ENCODE measurements at places on chromosomes 4 and X. TPM values are rescaled to one million over a fixed set of nuclear protein-coding genes. Genes with fewer than 3 reads are reported as not detected.

- DNase-seq = no peak
- no peaks in the 10 kb centered on the region for H3K36me3 ChIP-seq
- H3K4me3 ChIP-seq = no peak overlapping the region
- peaks cover 19% of the 10 kb centered on the region for H3K4me1 ChIP-seq
- H3K27me3 ChIP-seq = no peaks in the 10 kb centered on the region
Measured at GRCh38 chr4:57051095-57051494, 59.1 kb downstream of the IGFBP7 start.

GRCh38 chr4:81954271-81954670 lies 419.5 kb downstream of the HNRNPD start:
- H3K27ac ChIP-seq = no peak overlapping the region
- H3K27me3 ChIP-seq = no peaks in the 10 kb centered on the region
- no peaks in the 10 kb centered on the region for H3K36me3 ChIP-seq
- no peak overlapping the region for H3K4me3 ChIP-seq
- no peaks in the 10 kb centered on the region for H3K4me1 ChIP-seq

GRCh38 chr4:54898056-54898562 lies 227.3 kb downstream of the KDR start:
- no peaks in the 10 kb centered on the region for H3K36me3 ChIP-seq
- H3K27ac ChIP-seq = no peak overlapping the region
- no peaks in the 10 kb centered on the region for H3K27me3 ChIP-seq
- H3K4me3 ChIP-seq = no peak overlapping the region
- no peaks in the 10 kb centered on the region for H3K4me1 ChIP-seq

The FATE1 gene
- total RNA-seq = not detected

- H3K27me3 ChIP-seq = no peaks in the 10 kb centered on the region
- peaks cover 61% of the 10 kb centered on the region for H3K4me1 ChIP-seq
- H3K36me3 ChIP-seq = no peaks in the 10 kb centered on the region
- H3K27ac ChIP-seq = peak overlapping the region; percentile 90
- peak overlapping the region; percentile 44 for H3K4me3 ChIP-seq
Measured at GRCh38 chr4:3388471-3389232, 53.1 kb upstream of the HGFAC start.

DNA sequence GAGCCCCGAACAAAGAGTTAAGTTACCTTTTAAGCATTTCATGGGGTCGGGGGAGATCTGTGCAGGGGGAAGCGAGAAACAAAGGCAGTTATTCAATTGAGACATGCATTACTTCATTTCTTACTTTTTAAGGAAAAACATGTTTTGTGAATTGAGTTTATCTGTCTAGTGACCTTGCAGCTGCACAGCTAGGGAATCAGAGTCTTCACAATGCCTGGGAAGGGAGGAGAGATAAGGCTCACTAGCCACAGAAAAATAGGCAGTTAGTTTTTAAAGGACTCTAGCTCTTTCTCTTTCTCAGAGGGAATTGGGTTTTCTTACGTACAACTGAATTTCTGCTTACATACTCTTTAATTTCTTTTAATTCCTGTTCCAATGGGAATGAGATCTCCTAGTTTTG lies 26.2 kb upstream of the ZBTB33 start:
- no peaks in the 10 kb centered on the region for H3K4me1 ChIP-seq
- DNase-seq = no peak
- no peak overlapping the region for H3K27ac ChIP-seq
- no peaks in the 10 kb centered on the region for H3K27me3 ChIP-seq
- H3K36me3 ChIP-seq = no peaks in the 10 kb centered on the region

The PCDH10 gene
- total RNA-seq = 0.71 TPM

DNA sequence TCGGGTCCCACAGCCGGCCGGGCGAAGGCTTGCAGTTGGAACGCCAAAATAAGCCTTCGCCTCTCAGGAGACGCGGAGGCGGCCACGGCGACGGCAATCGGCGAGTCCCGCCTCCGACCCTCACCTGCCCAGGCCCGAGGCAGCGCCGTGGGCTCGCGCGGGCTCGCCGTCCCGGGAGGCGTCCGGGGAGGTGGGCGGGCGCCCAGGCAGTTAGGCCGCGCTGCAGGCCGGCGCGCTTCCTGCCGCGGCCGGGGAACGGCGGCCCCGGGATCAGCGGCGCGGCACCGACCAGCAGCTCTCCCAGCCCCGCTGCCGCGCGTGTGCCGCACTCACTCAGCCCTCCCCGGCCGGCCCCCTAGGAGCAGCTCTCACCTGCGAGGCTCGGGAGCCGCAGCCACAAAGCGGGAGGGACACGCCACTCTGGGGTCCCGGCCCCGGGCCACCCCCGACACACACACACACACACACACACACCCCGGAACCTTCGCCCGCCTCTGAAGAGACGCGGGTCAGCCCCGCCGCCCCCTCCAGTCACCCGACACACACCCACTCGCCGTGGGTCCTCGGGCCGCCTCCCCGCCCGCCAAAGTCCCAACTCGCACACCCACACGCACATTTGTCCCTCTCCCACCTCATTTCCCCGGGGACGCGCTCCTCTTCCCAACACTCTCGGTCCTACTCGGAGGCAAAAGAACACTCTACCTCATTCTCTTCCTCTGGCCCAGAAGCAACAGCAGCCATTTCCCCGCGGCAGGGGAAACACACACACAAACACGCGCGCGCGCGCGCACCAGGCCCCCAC lies at the start of gene CNOT6L:
CNOT6L (minus strand) TSS at position 767 of the 802 bp plus-strand sequence; CDS start at position 707, 60 bp downstream.
- peaks cover 58% of the 10 kb centered on the region for H3K4me1 ChIP-seq
- no peaks in the 10 kb centered on the region for H3K27me3 ChIP-seq
- peak; percentile 92 for DNase-seq
- peak within 1 kb of the TSS; percentile 91 for H3K4me3 ChIP-seq
- no peaks in the 10 kb centered on the region for H3K36me3 ChIP-seq

- no peaks in the 10 kb centered on the region for H3K36me3 ChIP-seq
Measured at GRCh38 chrX:155434906-155435743, 23.3 kb downstream of the F8A3 start.

DNA sequence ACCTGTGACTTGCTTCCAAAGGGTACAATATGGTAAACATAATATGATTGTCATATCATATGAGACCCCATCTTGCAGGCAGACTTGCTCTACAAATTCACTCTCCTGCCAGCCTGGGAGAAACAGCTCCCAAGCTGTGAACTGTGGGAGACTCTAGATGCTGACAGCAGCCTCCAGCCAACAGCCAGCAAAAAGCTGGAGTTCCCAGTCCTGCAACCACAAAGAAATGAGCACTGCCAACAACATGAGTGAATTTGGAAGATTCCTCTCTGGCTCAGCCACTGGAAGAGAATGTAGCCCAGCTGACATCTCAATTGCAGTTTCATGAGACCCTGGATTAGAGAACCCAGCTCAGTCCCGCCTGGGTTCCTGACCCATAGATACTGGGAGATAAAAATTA lies 145.4 kb downstream of the QDPR start:
- H3K4me3 ChIP-seq = no peak overlapping the region
- no peaks in the 10 kb centered on the region for H3K36me3 ChIP-seq
- no peak overlapping the region for H3K27ac ChIP-seq

The PRRG1 gene
- total RNA-seq = 16.2 TPM

The FAT4 gene
- 15.2 TPM for total RNA-seq

The TLL1 gene
- 4.7 TPM for total RNA-seq

DNA sequence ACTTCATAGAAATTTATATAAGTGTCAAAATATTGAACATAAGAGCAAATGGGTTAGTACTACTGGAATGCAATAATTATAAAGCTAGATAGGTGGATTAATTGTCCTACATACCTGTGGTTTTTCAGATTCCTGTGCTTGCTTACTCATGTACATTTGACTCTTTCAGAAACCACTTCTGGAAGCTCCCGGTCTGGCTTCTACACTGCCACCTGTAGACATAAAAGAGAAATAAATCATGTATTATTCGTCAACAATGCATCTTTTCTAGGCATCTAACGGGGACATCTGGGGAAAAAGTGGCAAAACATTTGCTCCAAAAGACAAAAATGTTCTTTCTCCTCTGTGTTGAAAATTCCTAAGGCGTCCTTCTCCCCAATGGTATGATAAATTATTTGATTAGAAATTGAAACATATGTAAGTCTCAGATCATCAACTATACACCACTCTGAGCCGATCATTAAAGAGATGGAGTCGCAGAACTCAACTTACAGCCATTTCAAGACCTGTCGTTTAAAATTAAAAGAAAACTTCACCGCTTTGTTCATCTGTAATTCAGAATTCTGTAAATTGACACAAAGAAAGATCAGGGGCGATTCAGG lies 648.7 kb upstream of the DIPK2B start:
- no peaks in the 10 kb centered on the region for H3K27me3 ChIP-seq
- no peaks in the 10 kb centered on the region for H3K4me1 ChIP-seq
- H3K4me3 ChIP-seq = peak overlapping the region; percentile 59
- H3K36me3 ChIP-seq = no peaks in the 10 kb centered on the region
- no peak overlapping the region for H3K27ac ChIP-seq

DNA sequence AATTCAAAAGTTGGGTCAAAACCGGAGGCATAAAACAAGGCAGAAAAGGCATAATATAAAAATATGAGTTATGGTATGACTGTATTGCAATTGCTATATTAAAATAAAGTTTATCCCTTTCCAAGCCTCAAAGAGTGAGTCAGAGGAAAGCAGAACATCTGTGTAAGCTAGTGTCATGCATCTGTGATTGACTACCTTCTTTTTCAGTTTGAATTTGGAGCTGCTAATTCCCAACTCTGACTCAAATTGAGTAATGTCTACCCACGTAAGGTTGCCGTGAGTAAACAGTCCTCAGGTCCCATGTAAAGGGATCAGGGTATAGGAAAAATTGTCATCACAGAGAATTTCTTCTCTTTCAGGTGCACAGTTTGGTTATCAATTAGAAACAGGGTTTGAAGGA lies 6.5 kb upstream of the SLITRK4 start:
- no peak overlapping the region for H3K27ac ChIP-seq
- no peaks in the 10 kb centered on the region for H3K4me1 ChIP-seq
- H3K27me3 ChIP-seq = no peaks in the 10 kb centered on the region
- no peak overlapping the region for H3K4me3 ChIP-seq
- no peak for DNase-seq

The PPEF1 gene
- 0.71 TPM for total RNA-seq

DNA sequence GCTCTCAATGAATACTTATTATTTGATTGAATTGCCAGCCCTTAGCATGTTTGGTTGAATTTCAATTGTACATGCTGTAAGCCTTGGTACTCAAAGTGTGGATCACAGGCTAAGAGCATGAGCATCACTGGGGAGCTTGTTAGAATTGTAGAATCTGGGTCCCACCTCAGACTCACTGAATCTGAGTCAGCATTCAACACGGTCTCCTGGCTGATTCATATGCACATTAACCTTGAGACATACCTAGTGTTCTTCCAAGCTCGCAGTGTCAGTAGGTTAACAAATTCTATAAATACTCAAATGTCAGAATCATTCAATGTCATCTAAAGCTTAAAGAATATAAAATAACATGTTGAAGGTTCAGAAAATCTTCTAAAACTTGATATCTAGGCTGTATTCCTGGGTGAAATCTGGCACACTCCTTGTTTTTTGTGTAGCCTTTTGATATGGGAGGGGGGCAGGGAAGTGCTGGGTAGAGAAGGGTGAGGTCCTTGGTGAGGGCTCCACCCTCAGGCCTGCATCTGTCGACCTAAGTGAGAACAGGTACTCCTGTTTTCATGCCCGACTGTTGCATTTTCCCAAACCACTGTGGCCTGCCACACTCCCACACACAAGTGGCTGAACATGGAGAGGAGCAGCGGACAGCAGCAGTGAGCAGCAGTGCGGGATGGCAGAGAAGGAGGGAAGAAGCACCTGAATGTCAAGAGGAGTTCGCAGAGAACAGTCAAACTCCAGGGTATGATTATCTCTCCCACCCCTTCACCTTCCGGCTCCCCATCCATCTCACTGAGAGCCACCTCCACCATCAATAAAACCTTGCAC lies 529.6 kb upstream of the IGFBP7 start:
- H3K4me1 ChIP-seq = no peaks in the 10 kb centered on the region
- H3K27ac ChIP-seq = no peak overlapping the region
- H3K27me3 ChIP-seq = no peaks in the 10 kb centered on the region
- H3K4me3 ChIP-seq = no peak overlapping the region
- no peaks in the 10 kb centered on the region for H3K36me3 ChIP-seq
- DNase-seq = no peak

The USP46 gene
- 12.3 TPM for total RNA-seq

The SYNPO2 gene
- 26.2 TPM for total RNA-seq

The SMIM31 gene
- 0.83 TPM for total RNA-seq

DNA sequence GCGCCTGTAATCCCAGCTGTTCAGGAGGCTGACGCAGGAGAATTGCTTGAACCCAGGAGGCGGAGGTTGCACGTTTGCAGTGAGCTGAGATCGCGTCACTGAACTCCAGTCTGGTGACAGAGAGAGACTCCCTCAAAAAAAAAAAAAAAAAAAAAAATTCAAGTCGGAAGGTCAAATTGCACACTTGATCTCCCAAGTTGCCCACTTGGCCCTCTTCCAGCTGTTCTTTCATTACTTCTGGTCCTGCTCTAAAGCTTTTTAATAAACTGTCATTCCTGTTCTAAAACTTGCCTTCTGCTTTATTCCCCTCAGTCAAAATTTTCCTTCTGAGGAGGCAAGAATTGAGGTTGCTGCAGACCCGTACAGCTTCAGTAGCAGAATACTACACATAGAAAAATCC lies 2358.0 kb downstream of the ARAP2 start:
- no peaks in the 10 kb centered on the region for H3K27me3 ChIP-seq
- H3K27ac ChIP-seq = no peak overlapping the region
- no peak for DNase-seq
- H3K4me3 ChIP-seq = no peak overlapping the region
- no peaks in the 10 kb centered on the region for H3K4me1 ChIP-seq
- H3K36me3 ChIP-seq = no peaks in the 10 kb centered on the region

All from lower lobe of right lung (tissue), 2 donors.